ENCODE measurements at places on chromosomes 16 and 17. TPM values are rescaled to one million over a fixed set of nuclear protein-coding genes. Genes with fewer than 3 reads are reported as not detected.

The KRTAP4-3 gene
- not detected for total RNA-seq

The ITGAD gene
- 0.70 TPM for total RNA-seq

The GAS2L2 gene
- total RNA-seq, result not detected

The LGALS9B gene
- total RNA-seq, result not detected

The CLEC10A gene
- total RNA-seq, result 1.1 TPM

The DHRS7C gene
- total RNA-seq, result not detected

The TBC1D3B gene
- total RNA-seq, result 5.7 TPM

Data from left lobe of liver (tissue), 2 donors.